ENCODE measurements at places on chromosomes 7 and 10. TPM values are rescaled to one million over a fixed set of nuclear protein-coding genes. Genes with fewer than 3 reads are reported as not detected.

Gene NUP42
- polyA plus RNA-seq = 31.3 TPM

Gene NUTM2D
- polyA plus RNA-seq = 2.3 TPM

Gene NEUROD6
- polyA plus RNA-seq = not detected

Gene PRKCQ
- 1.3 TPM for polyA plus RNA-seq

Gene TPST1
- polyA plus RNA-seq = 10.3 TPM

Gene TDRD1
- polyA plus RNA-seq = not detected

Gene GTF2IRD1
- polyA plus RNA-seq = 4.8 TPM

Gene HTR5A
- not detected for polyA plus RNA-seq

Gene MACC1
- not detected for polyA plus RNA-seq

Gene CCDC172
- polyA plus RNA-seq = not detected

Gene ZCCHC24
- 60.4 TPM for polyA plus RNA-seq

Gene FZD1
- 8.8 TPM for polyA plus RNA-seq

Gene ITPRID1
- not detected for polyA plus RNA-seq

Gene SLC26A5
- not detected for polyA plus RNA-seq

Gene PRR15
- polyA plus RNA-seq = 18.4 TPM

Gene FOXP2
- 1.1 TPM for polyA plus RNA-seq

Gene GJD4
- not detected for polyA plus RNA-seq

Gene NAMPT
- polyA plus RNA-seq = 36.2 TPM

Gene RNF148
- polyA plus RNA-seq = not detected

Gene LRRD1
- not detected for polyA plus RNA-seq

Gene NUTM2E
- polyA plus RNA-seq = not detected

Gene GSTO2
- polyA plus RNA-seq = 4.3 TPM

Gene EPHA1
- 1.9 TPM for polyA plus RNA-seq

Gene FAM180A
- polyA plus RNA-seq = 10.0 TPM

Gene PTPRE
- 4.9 TPM for polyA plus RNA-seq

Gene PTF1A
- polyA plus RNA-seq = not detected

Gene POLR2J3
- polyA plus RNA-seq = 35.4 TPM

Gene PIP
- polyA plus RNA-seq = not detected

Gene HMX2
- polyA plus RNA-seq = not detected

Gene GRM8
- polyA plus RNA-seq = 0.20 TPM

Gene MRPS17
- polyA plus RNA-seq = 7.9 TPM

Gene INHBA
- polyA plus RNA-seq = 23.7 TPM

Gene IDI2
- 0.10 TPM for polyA plus RNA-seq

Gene NPTX2
- polyA plus RNA-seq = 6.6 TPM

Gene ANKRD61
- not detected for polyA plus RNA-seq

Gene STK31
- polyA plus RNA-seq = not detected

Gene NPY4R2
- polyA plus RNA-seq = not detected

Gene CCT6A
- polyA plus RNA-seq = 88.1 TPM

Gene SEMA3E
- polyA plus RNA-seq = 1.9 TPM
